ENCODE measurements at places on chromosomes 2 and 18. TPM values are rescaled to one million over a fixed set of nuclear protein-coding genes. Genes with fewer than 3 reads are reported as not detected.

DNA sequence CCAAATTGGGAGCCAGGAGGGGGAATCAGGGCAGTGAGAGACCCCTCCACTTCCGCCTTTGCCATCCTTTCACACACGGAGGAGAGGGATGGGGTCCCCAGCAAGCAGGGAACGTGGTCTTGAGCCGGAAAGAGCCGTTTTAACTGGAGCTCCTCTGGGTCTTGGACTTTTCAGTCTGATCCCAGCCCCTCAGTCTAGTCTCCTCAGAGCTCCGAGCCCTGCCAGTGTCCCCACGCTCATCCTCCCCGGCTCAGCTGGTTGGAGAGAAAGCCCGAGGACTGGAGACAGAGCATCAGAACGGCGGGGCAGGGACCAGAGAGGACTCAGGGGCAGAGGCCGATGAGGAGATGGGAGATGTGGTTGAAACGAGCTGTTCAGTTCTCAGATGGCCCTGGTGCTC, 26.1 kb upstream of the OTOF start:
- no peak for DNase-seq
- H3K4me1 ChIP-seq: no peaks in the 10 kb centered on the region
- peaks cover 9% of the 10 kb centered on the region for H3K27me3 ChIP-seq

- no peaks in the 10 kb centered on the region for H3K27me3 ChIP-seq
- H3K36me3 ChIP-seq: no peaks in the 10 kb centered on the region
- H3K4me1 ChIP-seq: no peaks in the 10 kb centered on the region
- H3K4me3 ChIP-seq: no peak overlapping the region
Observed at GRCh38 chr2:239640676-239641578, 240.1 kb upstream of the HDAC4 start.

The HAAO gene
- 0.08 TPM for polyA plus RNA-seq

The KCNK3 gene
- polyA plus RNA-seq: not detected

The SP5 gene
- not detected for polyA plus RNA-seq

DNA sequence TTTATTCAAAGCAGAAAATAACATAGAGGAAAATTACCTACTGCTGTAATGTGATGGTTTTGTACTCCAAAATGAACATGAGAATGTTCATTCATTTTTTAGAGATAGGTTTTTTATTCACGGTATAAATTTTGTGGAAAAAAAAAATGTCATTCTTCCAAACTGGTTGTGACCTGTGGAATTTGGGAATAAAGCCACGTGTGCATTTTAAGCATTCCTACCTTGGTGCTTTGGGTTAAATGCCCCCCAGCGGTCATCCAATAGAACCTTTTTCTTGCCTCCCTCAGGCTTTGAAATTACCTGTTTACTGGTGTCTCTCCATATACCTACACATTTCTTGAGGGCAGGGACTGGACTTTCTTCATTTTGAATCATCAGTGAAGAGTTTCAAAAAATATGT, 740.7 kb downstream of the DPP10 start:
- no peak overlapping the region for H3K4me3 ChIP-seq
- no peaks in the 10 kb centered on the region for H3K4me1 ChIP-seq
- no peak for DNase-seq
- H3K27ac ChIP-seq: no peak overlapping the region
- no peaks in the 10 kb centered on the region for H3K27me3 ChIP-seq

DNA sequence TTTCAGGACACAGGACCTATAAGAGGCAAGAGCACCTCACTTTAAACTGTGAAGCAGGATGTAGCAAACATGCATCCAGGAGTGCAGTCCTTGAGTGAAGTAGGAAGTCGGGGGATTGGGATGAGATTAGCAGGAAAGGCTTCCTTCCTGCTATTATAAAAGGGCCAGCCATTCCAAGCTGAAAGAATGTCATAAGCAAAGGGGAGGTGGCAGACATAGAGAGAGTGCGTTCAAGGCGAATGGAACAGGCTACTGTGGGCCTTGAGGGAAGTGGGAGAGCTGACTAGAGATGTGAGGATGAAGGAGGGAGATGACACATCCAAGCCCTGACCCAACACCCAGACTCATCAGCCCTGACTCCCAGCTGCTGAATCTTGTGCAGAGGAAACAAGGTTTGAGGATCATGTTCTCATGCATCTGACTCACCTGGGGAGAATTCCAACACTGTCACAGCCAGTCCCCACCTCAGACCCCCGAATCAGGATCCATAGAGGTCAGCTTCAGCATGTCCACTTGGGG, 63.9 kb downstream of the GYPC start:
- no peaks in the 10 kb centered on the region for H3K27me3 ChIP-seq
- no peak overlapping the region for H3K27ac ChIP-seq
- no peaks in the 10 kb centered on the region for H3K36me3 ChIP-seq
- H3K4me3 ChIP-seq: no peak overlapping the region

GRCh38 chr2:120141300-120142069, 81.7 kb downstream of the TMEM185B start:
- H3K27me3 ChIP-seq: no peaks in the 10 kb centered on the region
- no peaks in the 10 kb centered on the region for H3K4me1 ChIP-seq
- H3K36me3 ChIP-seq: no peaks in the 10 kb centered on the region
- H3K27ac ChIP-seq: no peak overlapping the region

DNA sequence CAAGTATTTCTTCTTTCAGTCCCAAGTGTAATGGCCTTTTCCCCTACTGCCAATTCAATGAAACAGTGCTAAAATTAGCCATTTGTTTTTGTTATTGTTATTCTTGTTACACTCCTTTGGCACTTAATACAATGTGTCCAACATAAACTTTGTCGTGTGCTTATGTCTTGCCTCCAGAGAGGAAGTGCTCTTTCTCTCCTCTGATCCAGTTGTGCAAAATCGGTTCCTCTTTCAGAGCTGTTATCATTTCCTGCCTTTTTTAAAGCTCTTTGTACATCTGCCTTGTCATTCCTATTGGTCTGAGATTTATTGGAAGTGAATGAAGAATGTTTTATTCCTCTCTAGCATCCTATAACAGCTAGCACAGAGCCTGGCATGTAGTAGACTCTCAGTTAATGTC, 623.2 kb upstream of the ID2 start:
- H3K4me1 ChIP-seq: no peaks in the 10 kb centered on the region
- no peak overlapping the region for H3K4me3 ChIP-seq
- DNase-seq: no peak
- H3K36me3 ChIP-seq: no peaks in the 10 kb centered on the region
- no peaks in the 10 kb centered on the region for H3K27me3 ChIP-seq

The SFT2D3 gene
- polyA plus RNA-seq: 2.3 TPM

GRCh38 chr2:128424406-128425171, 105.9 kb upstream of the HS6ST1 start:
- no peak for DNase-seq
- peaks cover 13% of the 10 kb centered on the region for H3K4me1 ChIP-seq
- no peak overlapping the region for H3K27ac ChIP-seq
- no peak overlapping the region for H3K4me3 ChIP-seq
- H3K27me3 ChIP-seq: no peaks in the 10 kb centered on the region
- no peaks in the 10 kb centered on the region for H3K36me3 ChIP-seq
